ENCODE measurements at places on chromosomes 5 and 9.

DNA sequence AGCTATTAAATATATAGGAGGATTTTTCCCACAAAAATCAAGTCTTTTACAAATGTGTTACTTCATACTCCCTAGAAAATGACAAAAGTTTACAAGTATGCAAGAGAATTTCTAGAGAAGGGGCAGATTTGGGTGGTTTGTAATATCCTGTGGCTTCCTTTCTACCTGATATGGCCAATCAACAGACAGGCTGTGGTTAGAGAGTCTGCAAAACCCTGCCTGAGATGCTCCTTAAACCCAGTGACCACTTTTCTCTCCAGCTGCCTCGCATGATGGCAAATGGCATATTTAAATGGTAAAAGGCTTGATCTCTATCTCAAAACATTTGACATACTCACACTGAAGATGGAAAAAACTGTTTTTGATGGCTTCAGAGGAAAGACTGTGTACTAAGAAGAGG, 550.1 kb upstream of the ZNF462 start:
- DNase-seq = no peak

DNA sequence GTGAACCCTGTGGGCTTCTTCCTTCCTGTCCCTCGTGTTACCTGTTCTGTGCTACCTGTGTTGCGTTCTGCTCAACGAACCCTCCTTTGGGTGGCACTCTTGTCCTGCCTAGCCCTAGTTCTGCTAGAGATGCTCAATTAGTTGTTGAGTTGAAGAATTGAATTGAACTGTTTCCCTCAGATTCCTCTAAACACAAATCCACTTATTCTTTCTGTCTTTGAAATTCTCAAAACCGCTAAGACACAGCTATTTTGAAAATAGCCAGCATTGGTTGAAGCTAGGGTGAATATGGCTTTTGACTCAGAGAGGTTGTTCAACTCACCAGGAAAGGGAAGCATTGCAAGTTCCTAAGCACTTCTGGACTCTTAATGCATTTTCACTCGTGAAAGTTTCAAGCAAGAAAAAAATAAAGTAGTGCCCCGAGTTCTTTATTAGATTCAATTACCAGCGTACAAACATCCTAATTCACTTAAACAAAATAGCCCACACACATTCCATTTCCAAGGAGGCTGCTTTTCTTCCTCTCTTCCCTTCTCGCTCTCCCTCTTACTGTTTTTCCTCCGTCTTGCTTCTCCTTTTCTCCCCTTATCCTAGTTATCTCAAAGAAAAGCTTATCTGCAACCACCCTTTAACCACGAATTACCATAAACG, 642 bp upstream of the ITGA1 start:
- DNase-seq = no peak

DNA sequence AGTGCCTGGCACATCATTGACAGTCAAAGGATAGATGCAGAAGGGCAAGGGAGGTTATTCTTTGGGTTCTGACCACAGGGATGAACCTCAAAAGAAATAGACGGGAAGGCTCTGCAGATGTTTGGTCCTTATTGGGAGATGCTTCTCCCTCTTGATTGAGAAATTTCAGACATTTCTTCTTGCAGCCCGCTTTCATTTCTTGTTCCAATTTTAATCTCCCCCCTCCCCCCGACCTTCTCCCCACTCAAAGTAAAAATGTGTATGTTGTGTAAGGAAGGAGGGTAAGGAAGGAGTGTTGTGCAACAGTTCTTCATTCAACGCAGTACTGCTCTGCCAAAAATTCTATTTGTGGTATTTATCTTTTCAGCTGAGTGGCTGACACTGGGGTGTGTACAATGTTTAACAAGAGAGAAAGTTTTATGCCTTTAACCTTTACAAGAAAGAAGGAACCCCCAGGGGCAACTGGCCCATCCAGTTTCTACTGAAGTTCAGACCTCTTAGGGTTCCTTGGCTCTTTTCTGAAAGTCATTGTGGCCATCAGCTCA, 46.3 kb upstream of the TNFSF15 start:
- DNase-seq = no peak

DNA sequence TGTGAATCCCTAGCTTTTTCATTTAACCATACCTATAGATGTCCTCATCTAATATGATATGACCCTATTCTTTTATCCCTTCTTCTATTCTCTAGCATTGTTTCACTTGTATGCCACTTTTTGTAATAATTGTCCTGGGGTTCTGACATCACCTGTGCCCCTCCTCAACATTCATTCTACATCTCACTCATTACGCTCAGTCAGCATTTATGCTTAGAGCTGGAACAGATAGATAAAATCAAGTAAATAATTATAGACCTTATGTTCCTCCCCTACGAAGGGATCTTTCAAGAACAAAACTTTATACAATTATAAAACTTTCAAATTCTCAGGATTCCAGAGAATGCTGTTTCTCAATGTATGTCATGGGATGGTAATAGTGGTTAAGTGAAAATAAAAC, 18.0 kb downstream of the GABRA6 start:
- no peak for DNase-seq

GRCh38 chr9:132726576-132727130, 56.4 kb downstream of the GTF3C4 start:
- no peak for DNase-seq

DNA sequence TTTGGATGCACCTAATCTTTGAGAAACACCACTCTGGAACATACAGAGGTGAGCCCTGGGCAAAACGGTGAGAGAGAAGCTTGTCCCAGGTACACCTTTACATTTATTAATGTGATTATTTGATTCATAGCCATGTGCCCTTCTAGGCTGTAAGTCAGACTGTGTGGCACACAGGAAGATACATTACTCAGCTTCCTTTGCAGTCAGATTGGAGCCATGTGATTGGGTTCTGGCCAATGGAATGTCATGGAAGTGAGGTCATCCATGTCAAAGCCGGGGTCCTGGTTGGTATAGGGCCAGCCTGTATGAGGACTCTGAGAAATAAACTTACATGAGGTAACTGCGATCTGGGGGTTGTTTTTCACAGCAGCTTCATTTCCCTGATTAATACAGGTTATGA, 106.8 kb upstream of the CD180 start:
- DNase-seq = no peak

GRCh38 chr9:120856700-120857099, 14.0 kb upstream of the PSMD5 start:
- no peak for DNase-seq

GRCh38 chr5:142215915-142216681, 107.5 kb downstream of the NDFIP1 start:
- DNase-seq = no peak

Data from stimulated activated CD4-positive, alpha-beta T cell treated with anti-CD3 and anti-CD28 coated beads, TNF-alpha, amount 100 ng/mL, for 24 hours (primary cell).